ENCODE measurements at places on chromosomes 5 and 9. TPM values are rescaled to one million over a fixed set of nuclear protein-coding genes. Genes with fewer than 3 reads are reported as not detected.

- no peak for DNase-seq
These were observed 243.3 kb downstream of the ACTL7B start for GRCh38 chr9:108612513-108612912.

DNA sequence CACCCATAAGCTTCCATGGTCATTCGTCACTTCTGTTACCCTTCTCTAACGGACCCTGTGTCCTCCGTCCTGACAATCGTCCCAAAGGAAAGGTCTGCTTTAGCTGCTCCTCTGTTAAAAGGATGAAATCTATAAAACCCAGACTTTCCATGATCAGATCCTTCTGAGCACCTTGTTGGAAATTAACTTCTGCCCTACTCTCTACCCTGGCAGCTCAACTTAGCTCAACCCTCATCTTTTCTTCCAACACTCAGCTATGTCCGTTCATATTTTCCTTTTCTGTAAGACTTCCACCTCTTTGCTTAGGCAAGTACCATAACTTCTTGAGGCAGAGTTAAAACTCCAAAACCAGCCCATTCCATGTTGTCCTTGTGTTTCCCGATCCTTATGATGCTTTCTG lies 205.4 kb downstream of the SPATA31A6 start:
- no peak for DNase-seq

DNA sequence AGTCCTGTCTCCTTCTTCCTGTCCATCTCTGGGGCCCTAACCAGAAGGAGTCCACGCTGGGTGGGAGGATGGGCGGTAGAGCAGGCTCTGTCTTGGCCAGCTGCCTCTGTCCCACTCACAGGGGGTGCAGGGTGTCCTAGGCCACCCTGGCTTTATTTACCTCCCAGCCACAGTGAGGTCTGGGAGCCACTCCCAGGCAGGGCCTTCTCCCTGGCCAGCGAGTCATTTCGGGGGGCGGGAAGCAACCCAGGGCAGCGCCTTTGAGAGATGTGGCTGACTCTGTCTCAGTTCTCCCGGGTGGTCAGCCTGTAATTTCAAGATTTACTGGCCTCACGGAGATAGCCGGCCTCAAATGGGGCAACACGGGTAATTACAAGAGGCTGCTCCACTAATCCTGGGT lies 67.4 kb upstream of the PTCH1 start:
- DNase-seq: no peak

The RLN1 gene
- total RNA-seq: 0.87 TPM

GRCh38 chr5:77262697-77263096 lies 52.2 kb downstream of the PDE8B start:
- no peak for DNase-seq

GRCh38 chr5:6737043-6737941 lies 24.1 kb downstream of the TENT4A start:
- no peak for DNase-seq

The CCNH gene
- 68.2 TPM for total RNA-seq

- no peak for DNase-seq
These were observed 395.1 kb downstream of the CETN3 start for GRCh38 chr5:90014420-90014819.

- DNase-seq: no peak
These were observed 152.2 kb upstream of the HMHB1 start for GRCh38 chr5:143659599-143660238.

The RPP25L gene
- 33.7 TPM for total RNA-seq

GRCh38 chr5:110221036-110221435 lies 505.4 kb downstream of the TMEM232 start:
- DNase-seq: no peak

Measured in activated T-helper 2 cell treated with anti-CD3 and anti-CD28 coated beads, Interferon-gamma antibody, Interleukin-2, Interleukin-4, amounts not matched to agents 10 μg/mL and 5 μg/mL and 100 μg/mL, durations not matched to agents 14 hours and 24 hours and 36 hours (primary cell).